ENCODE measurements at places on chromosomes 3 and 15.

GRCh38 chr3:149009732-149010131 is 18.4 kb downstream of the GYG1 start:
- no peak for DNase-seq

- no peak for DNase-seq
These were observed 399.1 kb downstream of the RBMS3 start for GRCh38 chr3:29679944-29680343.

GRCh38 chr3:59442046-59442445 is 392.2 kb upstream of the CFAP20DC start:
- no peak for DNase-seq

DNA sequence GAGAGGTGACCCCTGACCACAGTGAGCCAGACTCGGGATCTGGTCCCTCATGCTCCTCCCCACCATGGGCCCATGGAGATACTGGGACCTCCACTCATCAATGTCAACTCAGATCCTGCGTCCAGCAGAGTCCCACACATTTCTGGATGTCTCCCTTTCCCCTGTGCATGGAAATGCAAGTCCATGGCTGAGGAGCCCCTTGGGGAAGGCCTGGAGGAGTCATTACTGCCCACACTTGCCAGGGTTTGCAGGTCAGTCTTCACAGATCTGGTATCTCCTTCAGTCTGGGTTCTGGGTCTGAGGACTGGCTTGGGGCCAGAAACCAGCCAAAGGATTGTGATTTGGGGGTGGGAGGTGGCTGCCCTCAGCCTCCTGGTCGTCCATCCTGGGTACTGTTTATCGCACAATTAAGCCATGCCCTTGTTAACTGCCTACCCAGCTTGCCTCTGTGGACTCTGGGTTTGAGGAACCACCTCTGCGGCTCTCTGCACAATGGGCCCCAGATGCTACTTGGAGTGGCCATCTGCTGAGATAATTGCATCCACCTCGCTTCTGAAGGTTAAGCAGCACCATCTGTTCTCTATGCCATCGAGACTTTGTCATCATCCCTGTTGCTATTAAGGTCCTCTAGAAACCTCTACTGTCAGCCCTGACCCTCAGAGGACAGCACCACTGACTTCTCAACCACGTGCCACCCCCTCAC is 49.9 kb upstream of the KLF13 start:
- peak; percentile 47 for DNase-seq

DNA sequence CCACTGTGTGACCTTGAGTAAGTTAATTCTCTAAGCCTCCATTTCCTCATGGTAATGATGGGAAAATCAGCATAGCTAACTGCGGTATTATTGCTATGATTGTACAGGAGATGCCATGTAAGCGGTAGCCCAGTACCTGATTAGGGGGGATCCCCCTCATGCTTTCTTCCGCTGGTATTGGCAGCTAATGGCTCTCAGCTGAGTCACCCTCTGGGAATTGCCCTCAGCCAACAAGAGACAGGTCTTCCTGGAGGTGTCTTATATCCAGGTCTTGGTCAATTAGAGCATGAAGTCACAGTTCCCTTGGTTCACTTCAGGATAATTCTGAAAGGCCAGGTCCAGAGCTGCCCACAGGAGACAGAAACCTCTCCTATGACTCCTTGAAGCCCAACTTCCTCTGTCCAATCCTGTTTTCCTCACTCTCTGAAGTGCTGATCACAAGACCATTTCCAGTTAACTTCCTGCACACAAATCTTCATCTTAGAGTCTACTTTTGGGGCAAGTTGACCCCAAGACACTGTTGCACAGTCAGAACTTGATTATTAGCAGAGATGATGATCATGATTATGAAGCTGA is 724.7 kb upstream of the ZNF385D start:
- DNase-seq, result no peak

DNA sequence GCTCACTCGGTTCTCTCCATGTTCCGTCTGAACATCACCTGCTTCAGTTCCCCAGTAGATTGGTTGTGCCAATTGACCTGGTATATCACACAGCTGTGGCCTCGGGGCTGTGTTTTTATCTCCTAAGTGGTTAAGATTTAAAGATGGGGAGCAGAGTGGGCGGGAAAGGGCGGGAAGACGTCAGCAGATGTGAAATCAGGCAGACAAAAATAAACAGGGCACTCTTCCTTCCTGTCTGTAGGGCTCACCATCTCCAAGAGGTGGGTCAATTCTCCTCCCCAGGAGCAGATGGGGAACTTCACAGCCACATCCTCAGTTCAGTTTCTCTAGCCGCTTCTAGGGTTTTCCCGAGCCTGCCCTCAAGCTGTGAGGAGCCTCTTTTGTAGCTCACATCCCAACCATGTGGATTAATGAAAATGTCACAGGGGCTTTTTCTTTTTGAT is 26.8 kb upstream of the LIMD1 start:
- no peak for DNase-seq

DNA sequence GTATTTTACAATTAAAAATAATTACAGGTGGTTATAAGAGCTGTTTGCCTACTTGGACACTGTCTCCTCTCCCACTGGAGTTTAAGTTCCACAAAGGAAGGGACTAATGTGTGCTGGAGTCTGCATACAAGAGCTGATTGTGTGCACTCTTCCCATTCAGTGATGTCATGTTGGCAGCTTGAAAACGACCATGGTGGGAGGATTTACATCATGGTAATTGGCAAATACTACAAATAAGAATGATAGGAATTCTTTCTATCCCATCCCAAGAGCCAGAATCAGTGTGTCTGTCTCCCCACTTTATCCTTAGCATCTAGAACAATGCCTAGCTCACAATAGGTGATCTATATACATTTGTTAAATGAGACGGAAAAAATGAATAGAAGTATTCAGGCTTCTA is 14.1 kb downstream of the ITGA11 start:
- no peak for DNase-seq

- DNase-seq, result no peak
These were observed 76.0 kb downstream of the PTPRG start for GRCh38 chr3:61637088-61638051.

DNA sequence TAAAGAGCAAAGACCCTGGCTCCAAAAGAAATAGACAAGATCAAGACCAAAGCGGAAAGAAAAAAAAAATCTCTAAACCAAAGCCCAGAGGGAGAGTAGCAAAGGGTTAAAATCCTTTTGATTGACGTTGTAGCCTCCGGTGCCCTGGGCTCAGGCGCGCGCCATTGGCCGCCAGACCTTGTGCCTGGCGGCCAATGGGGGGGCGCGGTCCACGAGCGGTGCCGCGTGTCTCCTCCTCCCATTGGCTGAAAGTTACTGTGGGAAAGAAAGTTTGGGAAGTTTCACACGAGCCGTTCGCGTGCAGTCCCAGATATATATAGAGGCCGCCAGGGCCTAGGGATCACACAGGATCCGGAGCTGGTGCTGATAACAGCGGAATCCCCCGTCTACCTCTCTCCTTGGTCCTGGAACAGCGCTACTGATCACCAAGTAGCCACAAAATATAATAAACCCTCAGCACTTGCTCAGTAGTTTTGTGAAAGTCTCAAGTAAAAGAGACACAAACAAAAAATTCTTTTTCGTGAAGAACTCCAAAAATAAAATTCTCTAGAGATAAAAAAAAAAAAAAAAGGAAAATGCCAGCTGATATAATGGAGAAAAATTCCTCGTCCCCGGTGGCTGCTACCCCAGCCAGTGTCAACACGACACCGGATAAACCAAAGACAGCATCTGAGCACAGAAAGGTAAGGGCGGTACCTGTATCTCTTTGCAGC is at the start of gene HES1:
TSS of gene HES1 (plus strand) at position 343 of the 713 bp plus-strand sequence. CDS start at position 576, 233 bp downstream.
- peak; percentile 76 for DNase-seq

DNA sequence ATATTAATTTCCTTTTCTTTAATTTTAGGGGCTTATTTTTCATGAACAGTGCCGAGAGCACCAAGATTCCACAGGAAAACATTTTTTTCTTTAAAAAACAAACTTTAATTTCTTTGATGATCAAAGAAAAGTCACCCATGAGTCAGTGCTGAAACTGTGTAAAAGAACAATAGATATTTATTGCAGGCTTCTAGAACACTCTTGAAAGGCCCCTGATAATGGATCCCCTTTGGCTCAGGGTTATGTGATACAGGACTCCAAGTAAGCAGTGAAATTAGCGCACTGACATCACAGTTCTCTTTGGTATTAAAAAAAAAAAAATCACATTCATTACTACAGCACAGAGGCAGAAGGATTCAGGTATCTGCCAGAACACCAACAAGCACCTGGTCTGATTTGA is 66.1 kb upstream of the MYZAP start:
- no peak for DNase-seq

DNA sequence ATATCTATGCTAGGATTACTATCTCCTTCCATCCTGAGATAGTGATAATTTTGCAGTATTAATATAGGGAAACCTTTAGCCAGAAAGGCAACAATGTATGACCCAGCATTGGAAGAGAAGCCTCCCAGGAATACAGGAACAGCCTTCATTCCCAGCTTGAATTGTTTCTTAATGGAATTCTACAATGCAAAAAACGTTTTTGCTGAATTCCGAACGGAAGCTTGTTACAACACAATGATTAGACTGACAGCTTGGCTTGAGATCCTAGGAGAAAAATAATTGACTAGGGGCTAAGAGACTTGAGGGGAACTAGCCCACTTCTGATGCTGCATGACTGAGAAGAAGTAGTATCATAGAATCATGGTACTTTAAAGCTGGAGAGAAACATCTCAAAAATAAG is 140.2 kb downstream of the RSL24D1 start:
- DNase-seq, result no peak

- DNase-seq, result no peak
These were observed 44.8 kb downstream of the CMTM8 start for GRCh38 chr3:32283304-32283703.

DNA sequence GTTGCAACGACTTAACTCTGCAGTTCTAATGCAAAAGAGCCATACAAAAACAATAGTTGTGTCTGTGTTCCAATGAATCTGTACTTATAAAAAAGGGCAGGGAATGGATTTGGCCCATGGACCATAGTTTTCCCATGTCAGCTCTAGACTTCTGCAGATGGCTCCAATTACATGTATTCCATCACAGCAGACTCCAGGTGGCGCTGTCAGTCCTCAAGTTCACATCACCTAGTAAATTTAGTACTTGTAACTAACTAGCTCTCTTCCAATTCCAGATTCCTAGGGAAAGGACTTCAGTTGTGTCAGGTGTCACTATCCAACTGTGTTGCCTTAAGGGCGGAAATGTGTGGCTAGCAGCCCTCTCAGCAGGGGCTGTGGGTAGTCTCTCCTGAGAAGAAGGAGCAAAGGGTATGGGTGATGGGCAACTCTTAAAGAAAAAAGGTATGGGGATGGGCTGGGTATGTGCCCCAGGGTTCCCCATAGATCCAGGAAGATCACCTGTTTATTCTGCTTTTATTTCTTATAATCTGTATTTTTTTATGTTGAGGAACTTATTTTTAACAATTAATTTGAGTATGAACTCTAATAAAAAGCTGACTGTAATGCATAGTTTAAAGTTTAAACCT is 36.2 kb downstream of the BBS4 start:
- peak; percentile 87 for DNase-seq

DNA sequence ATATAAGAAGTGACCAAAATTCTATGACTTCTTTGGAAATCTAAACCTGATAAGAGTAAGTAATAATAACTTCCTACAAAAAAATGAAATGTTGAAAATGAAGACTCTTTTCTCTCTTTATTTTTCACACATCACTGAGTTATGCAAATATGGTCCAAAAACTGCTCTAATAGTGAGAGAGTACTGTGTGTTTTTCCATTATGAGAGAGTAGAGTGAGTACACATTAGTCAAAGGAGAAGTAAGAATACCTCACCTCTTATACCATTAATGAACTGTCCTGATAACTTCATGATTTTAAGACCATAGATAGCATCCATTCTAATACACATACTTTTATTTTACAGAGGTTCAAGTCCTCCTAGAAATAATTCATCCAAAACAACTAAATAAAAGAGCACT is 1310.2 kb downstream of the SI start:
- DNase-seq, result no peak

DNA sequence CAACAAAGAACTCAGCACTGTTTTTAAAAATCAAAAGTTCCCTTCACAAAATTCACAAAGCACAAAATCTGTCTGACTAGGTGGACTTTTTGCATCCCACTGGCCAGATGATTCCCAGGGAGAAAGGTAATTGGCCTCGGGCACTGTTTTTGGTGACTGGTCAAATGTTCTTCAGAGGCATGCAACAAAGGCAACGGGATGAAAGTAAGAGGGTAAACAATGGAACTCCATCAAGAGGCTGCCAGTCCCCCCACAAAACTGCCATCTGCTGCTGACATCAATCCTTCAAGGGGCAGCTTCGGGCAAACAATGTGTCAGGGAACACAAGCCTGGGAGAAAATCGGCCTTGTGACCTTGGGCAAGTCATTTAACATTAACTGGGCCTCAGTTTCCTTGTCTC is 3.3 kb downstream of the SRGAP3 start:
- DNase-seq, result no peak

GRCh38 chr15:69724333-69724732 is 271.7 kb downstream of the RPLP1 start:
- DNase-seq, result no peak

DNA sequence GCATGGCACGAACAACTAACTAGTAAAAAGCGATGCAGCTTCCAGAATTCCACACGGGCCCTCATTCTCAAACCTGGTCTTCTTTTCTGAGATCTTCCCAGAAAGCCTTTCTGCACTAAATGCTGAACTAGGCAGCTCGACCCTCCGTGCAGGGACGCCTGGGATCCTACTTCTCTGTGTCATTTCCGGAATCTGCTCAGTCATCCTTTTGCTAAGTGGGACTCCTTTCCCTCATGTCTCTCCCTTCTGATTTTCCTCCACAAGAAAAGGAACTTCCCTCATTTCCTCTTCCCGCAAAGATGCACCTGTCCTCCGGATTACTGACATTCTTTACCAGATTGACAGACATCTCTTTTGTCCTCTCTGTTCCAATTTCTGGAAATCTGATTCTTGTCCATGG is 9.2 kb upstream of the HES1 start:
- no peak for DNase-seq

- no peak for DNase-seq
These were observed 938 bp downstream of the DZIP3 start for GRCh38 chr3:108590460-108590859.

DNA sequence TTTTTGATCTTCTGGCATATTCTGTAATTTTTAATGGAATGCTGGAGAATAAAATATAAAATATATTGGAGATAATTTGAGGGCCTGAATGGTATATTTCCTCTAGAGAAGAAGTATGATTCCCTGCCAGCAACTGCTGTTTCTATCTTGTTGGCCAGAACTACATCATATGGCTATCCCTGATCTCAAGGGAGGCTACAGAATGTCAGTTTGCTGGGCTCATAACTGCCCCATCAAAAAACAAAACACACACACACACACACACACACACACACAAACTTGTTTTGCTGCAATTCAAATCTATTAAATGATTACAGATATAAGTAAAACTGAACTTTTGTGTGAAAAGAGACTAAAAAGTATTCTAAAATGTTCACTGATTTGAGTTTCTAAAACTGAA is 51.0 kb downstream of the RASA2 start:
- DNase-seq, result no peak

- DNase-seq, result no peak
These were observed 357.8 kb downstream of the VPS13C start for GRCh38 chr15:61702224-61703020.

All from activated effector memory CD4-positive, alpha-beta T cell treated with anti-CD3 and anti-CD28 coated beads, Interleukin-2, amount 50 U/mL, for 16 hours (primary cell).